ENCODE measurements at places on chromosomes 4 and X.

DNA sequence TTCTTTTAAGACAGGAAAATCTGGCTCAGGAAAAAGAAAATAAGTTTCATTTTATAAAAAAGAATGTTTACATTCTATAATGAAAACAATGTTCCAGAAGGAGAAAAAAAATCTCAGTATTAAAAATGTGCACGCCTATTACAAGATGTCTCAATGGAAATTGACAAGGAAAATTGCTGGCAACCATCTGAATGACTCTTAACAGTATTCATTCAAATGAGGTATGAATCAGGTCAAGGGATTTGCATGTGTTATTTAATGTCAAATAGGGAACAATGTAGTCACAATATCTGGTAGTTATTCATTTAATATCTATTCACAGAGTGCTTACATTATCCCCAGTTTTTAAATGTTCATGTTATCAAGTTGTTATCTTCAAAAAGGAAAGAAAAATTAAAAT lies 208.4 kb upstream of the TRAM1L1 start:
- no peak for DNase-seq

DNA sequence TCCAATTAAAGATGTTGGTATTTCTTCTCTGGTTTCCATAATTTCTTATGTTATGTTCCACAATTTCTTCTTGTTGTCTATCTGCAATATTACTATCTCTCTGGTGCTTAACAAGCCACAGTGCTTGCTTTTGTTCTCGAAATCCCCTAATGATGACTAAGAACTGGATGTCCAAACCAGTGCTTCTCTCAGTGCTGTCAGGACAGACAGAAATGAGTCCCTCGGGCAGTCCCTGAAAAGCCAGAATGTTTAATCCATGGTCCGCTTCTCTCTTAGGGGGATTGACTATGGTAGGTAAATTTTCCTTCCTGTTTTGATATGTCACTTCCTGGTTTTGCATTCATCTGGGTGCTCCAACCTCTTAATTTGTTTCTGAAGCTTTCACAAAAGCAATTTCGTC lies 321.6 kb upstream of the PCDH10 start:
- no peak for DNase-seq

DNA sequence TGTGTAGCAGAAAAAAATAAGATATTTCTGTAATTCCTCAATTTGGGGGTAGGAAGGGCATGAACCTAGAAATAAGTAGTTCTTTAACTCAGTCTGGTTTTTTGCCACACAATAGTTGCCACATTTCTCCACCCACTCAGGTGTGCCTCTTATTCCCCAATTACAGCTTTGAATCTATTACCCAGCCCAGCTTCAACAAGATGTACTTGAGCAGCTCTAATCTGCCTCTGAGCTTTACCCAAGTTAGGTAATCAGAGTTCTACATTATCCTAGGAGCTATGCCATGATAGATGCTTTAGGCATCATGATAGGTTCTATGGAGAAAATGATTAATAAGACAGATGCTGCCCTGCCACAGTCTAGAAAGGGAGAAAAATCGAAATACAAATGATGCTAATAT lies 117.4 kb upstream of the GPRIN3 start:
- DNase-seq, result no peak

GRCh38 chr4:63607169-63607872 lies 801.9 kb downstream of the TECRL start:
- no peak for DNase-seq

- no peak for DNase-seq
Measured at GRCh38 chr4:105137121-105137875, 9.4 kb upstream of the TET2 start.

DNA sequence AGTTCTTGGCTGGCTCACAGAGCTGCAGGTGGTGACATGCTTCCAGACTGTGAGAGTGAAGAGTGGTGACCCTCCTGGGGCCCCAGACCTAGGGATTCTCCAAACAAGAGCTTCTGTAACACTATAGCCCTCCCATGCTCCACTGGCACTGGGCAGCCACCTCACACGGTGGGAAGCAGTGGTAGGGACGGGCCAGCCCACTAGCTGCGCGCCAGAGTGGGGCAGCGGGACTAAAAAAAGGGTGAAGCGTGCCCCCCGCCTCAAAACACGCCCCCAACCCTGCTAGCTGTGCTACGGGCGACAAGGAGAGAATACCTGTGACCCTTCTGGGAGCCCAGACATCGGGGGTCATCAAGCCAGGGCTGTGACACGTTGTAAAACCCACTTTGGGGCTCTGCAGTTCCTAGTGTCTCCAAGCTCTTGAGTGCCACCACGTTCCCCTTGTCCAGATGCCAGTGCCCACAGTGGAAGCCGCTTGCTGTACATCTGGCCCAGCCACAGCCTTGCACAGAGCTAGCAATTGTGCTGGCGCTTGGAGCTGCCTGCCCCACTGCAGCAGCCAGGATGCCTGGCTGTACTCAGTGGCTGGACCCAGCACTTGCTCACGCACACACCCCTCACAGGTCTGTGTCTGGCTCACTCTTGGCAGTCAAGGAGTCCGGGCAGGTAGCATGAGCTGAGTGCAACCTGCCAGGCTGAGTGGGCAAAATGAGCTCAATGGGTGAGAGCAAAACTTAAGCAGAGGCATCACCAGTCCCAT lies 100.0 kb downstream of the DCAF12L2 start:
- DNase-seq, result no peak

GRCh38 chrX:11591723-11592346 lies 73.9 kb downstream of the ARHGAP6 start:
- DNase-seq, result no peak

DNA sequence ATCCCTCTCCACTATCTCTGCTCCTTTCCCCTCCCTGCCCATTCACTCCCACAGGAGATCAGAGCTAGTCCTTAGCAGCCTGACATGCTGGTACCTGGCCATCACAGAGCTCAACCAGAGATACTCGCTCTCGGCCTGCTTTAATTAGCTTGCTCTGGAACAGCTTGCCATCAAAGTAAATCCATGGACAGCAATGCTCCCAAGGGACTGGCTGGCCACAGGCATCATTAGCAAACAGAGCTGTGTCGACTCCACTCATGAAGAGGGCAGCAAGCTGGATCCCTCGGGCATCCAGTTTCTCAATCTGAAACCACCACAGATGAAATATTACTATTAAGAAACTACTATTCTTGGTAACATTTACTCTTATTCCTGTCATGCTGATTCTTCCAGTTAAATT lies 43.4 kb upstream of the PHF8 start:
- no peak for DNase-seq

DNA sequence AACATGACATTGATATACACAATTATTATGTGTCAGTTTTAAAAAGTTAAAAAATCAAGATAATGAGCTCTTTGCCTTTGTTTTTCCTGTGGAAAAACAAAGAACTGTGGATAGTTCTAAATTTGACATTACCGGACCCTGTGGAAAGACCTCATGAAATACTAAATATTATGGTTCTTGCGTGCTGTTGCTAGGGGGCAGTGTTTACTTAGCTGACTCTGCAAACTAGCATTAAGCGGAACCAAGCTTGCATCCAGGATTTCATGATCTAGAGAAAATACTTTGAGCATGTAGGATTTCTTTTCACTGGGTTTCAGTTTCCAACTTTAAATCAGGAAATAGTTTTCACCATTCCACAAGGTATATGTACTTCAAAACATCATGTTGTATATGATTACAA lies 33.6 kb downstream of the CLCN4 start:
- peak; percentile 46 for DNase-seq

GRCh38 chrX:103362474-103362873 lies 6.2 kb downstream of the TCEAL9 start:
- peak; percentile 40 for DNase-seq

GRCh38 chr4:169352360-169352759 lies 81.6 kb upstream of the SH3RF1 start:
- DNase-seq, result no peak

- DNase-seq, result no peak
Measured at GRCh38 chr4:37268319-37268718, 23.8 kb downstream of the NWD2 start.

GRCh38 chr4:4390046-4390445 lies 3.1 kb downstream of the NSG1 start:
- DNase-seq, result no peak

DNA sequence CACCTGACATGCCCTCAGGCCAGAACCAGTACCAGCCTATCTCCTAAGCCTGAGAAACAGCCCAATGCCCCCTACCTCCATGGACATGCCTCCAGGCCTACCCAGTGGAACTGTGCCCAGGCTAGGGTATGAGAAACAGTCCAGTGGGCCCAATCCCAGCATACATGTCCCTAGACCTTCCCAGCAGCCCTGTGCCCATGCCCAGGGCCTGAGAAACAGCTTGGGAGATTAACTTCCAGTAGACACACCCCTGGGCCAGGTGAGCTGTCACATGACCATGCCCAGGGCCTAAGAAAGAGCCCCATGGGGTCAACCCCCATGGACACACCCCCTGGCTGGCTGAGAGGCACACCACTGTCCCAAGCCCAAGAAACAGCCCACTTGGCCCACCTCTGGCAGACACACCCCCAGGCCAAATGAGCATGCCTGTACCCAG lies 78.8 kb downstream of the CBR4 start:
- no peak for DNase-seq

DNA sequence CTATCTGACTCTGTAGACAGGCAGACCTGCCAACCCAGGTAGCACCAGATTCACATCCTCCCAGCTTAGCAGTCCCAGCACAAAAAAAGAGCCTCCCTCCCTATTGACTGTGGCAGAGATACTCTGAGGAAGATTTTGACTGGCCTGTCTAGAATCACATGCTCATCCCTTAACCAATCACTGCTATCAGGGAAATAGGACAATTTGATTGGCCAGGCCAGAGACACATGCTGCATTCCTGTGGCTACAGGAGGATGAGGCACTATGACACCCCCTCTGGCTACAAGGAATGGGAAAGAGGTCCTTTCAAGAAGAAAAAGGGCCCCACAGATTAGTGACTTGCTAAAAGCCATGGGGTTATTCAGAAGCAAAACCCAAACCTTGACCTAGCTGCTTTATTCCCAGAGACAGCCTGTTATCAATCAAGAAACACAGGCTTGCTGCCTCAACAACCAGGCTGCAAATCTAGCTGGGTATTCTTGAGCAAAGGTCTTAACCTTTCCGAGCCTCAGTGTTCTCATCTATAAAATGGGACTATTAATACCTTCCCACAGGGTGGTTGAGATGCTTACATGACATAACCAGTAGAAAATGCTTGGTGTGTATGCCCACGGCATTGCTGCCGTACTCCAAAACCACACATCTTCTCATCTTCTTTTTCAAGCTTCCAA lies 147.6 kb downstream of the BCOR start:
- peak; percentile 54 for DNase-seq

GRCh38 chr4:54187148-54187547 lies 41.9 kb upstream of the PDGFRA start:
- no peak for DNase-seq

GRCh38 chrX:40952855-40953254 lies 132.4 kb upstream of the USP9X start:
- DNase-seq, result no peak

DNA sequence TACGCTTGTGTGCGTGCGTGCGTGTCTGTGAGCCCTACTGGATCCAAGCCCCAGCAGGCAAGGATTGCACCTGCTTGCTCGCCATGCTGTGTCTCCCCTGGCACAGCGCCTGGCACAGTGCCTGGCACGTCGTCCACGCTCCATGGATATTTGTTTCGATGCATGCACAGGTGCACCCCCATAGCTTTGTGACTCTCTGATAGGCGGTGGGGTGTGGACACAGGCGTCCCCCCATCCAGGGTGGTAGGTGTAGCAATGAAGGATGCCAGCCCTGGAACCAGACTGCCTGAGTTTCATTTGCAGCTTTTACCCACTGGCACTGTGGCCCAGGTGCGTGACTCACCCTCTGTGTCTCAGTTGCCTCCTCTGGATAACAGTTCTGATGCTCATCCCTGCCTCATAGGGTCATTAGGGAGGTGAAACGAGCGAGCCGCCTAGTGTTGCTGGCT lies 20.2 kb downstream of the PIGG start:
- no peak for DNase-seq

- no peak for DNase-seq
Measured at GRCh38 chrX:19198473-19198872, 76.2 kb upstream of the ADGRG2 start.

- DNase-seq, result no peak
Measured at GRCh38 chr4:173478201-173478912, 51.7 kb downstream of the HAND2 start.

DNA sequence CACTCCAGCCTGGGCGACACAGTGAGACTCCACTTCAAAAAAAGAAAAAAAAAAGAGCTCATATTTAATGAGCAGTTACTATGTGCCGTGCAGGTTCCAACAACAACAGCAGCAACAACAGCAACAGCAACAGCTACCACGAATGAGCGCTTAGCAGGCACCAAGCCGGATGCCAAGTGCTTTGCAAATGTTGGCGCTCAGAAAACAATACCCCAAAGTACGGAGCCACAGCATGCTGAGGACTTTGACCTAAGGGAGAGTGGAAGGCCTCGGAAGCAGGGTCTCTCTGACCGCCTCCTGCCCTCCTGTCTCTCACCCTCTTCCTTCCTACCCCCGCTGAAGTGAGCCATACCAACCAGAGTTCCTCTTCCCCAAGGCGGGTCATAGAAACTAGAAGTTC lies 102.2 kb upstream of the AFAP1 start:
- no peak for DNase-seq

DNA sequence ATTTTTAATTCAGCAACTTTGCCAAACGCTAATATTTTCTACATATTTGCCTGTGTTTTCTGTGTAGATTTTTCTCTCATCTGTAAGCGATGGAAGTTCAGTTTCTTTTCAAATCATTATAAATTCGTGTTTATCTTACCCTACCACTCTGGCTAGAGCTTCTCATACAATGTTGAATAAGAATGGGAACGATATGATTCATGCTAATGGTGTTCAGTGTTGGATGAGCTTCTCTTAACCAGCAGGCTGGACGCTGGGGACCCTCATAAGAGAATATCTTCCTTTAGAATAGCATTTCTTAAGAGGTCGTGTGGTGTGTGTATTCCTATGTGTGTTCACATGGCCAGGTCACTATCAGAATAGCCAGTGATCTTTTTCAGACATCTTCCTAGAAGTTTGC lies 31.0 kb downstream of the NSDHL start:
- DNase-seq, result no peak

- no peak for DNase-seq
Measured at GRCh38 chr4:18422685-18423084, 401.1 kb upstream of the LCORL start.

- no peak for DNase-seq
Measured at GRCh38 chrX:25721564-25721963, 416.6 kb upstream of the MAGEB18 start.

DNA sequence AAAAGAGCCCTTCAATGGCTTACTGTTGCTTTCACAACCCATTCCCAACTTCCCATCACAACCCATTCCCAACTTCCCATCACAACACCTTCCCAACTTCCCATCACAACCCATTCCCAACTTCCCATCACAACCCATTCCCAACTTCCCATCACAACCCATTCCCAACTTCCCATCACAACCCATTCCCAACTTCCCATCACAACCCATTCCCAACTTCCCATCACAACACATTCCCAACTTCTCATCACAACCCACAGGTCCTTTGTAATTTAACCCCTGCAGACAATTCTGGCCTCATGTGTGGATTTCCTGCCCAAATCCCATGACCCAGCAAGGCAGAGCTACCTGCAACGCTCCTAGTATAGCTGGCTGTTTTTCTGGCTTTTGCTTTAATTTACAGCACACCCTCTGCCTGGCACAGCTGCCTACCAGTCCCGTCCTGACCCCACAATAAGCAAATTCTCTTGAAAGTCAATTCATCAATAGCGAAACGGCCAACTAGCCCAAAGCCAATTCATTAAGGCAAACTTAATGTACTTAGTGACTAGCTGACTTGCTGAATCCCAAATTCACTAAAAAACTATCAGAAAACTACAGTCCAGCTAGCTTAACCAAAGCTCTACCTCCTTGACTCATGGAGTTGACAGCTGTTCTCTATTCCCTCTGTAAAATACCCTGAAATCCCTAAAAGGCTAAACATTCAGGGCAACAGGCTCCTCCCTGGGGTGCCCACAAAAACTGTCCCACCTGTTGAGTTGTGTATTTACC lies 75.6 kb downstream of the AFAP1 start:
- no peak for DNase-seq

Measured in Caco-2 (cell line).